ENCODE measurements at places on chromosomes 7 and 10. TPM values are rescaled to one million over a fixed set of nuclear protein-coding genes. Genes with fewer than 3 reads are reported as not detected.

Gene COL13A1
- 1.0 TPM for total RNA-seq

Gene SMNDC1
- 27.6 TPM for total RNA-seq

Gene ANKRD30A
- total RNA-seq = not detected

Gene PDE6C
- total RNA-seq = not detected

Gene CYP3A7
- not detected for total RNA-seq

Gene C10orf105
- total RNA-seq = 0.05 TPM

Gene TSPAN13
- total RNA-seq = 16.7 TPM

Gene CDK13
- 22.6 TPM for total RNA-seq

GRCh38 chr7:52547308-52547910 is 488.0 kb upstream of the POM121L12 start:
- DNase-seq = no peak

GRCh38 chr10:98921316-98921715 is 314.3 kb downstream of the HPSE2 start:
- DNase-seq = no peak

GRCh38 chr7:43535810-43536585 is 46.9 kb upstream of the STK17A start:
- DNase-seq = no peak

- DNase-seq = peak; percentile 92
Observed at GRCh38 chr10:12348870-12349628, at the start of gene CAMK1D. Gene CAMK1D, plus strand, starts transcription at chr10:12349547.

GRCh38 chr7:16171928-16172327 is 249.4 kb downstream of the CRPPA start:
- no peak for DNase-seq

GRCh38 chr10:5840314-5841307 is 27.4 kb upstream of the GDI2 start:
- DNase-seq = no peak

GRCh38 chr10:49379596-49380410 is 16.1 kb downstream of the DRGX start:
- peak; percentile 72 for DNase-seq

GRCh38 chr10:133396035-133396624 is 2.2 kb downstream of the MTG1 start:
- no peak for DNase-seq

- no peak for DNase-seq
Observed at GRCh38 chr7:4052130-4052529, 630.0 kb upstream of the FOXK1 start.

- DNase-seq = no peak
Observed at GRCh38 chr10:19683356-19683755, 132.9 kb upstream of the PLXDC2 start.

DNA sequence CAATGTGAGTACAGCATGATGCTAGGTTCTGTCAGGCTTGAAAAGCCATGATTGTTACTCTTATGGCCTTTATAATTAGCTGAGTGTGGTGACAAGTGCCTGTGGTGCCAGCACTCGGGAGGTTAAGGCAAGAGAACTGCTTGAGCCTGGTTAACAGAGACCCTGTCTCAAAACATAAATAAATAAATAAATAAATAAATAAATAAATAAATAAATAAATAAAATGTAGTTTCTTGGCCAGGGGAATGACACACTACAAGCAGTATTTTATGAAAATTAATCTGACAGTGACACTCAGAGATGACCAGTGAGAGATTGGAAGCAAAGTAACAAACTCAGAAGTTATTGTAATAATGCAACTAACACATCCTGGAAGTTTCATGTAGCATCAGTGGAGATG is 2.3 kb upstream of the MORN4 start:
- DNase-seq = no peak

GRCh38 chr7:22851145-22851544 is 28.5 kb upstream of the TOMM7 start:
- DNase-seq = no peak

GRCh38 chr7:82690929-82691328 is 247.4 kb upstream of the CACNA2D1 start:
- DNase-seq = no peak

DNA sequence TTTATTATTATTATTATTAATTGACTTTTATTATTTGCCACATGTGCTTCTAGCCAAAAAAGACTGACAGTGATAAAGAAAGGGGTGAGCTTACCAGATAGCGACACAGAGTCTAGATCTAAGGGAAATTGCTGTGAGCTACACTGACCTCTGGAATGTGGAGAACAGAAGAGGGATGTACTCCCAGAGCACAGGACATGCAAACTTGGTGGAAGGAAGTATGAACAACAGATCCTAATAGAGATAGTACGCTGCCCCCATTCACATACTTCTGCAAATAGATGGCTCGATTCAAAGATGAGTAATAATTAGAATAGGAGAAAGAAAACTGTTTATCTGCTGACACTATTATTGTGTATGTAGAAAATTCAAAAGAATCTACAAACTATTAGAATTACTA is 109.3 kb upstream of the HPS1 start:
- no peak for DNase-seq

DNA sequence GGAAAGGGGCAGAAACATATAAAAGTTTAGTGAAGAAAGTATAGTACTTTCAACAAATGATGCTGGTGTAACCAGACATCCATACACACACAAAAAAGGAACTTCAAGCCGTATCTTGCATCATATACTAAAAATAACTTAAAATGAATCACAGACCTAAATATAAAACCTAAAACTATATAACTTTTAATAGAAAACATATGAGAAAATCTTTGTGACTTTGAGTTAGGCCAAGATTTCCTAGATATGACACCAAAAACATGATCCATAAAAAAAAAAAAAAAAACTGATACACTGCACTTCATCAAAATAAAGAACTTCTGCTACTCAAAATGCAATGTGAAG is 40.9 kb downstream of the NUDCD3 start:
- DNase-seq = no peak

- DNase-seq = no peak
Observed at GRCh38 chr7:70712942-70713341, 419.0 kb upstream of the GALNT17 start.

DNA sequence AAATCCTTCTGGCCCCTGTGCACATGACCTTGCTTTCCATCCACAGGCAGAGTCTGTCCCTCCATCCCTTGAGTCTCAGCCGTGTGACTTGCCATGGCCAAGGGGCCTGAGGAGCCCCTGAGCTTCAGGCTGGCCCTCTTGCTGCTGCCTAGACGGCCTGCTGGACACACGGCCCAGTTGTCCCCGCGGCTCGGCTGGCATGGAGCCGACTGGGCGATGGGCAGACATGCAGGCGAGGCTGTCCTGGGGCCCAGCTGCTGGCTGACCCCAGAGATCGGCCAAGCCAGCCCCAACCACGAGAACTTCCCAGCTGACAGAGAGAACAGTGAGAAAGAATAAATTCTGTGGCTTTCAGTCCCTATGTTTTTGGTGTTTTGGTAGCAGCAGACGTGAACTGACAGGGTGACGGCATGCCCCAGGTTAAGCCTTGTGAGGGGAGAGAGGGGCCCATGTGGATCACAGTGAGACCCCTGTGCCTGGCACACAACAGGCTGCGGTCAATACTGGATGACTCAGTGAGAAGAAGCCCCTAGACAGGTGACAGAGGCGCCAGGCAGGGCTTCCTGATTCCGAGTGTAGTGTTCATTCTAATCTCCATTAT is 11.7 kb downstream of the PRKAG2 start:
- DNase-seq = peak; percentile 70

DNA sequence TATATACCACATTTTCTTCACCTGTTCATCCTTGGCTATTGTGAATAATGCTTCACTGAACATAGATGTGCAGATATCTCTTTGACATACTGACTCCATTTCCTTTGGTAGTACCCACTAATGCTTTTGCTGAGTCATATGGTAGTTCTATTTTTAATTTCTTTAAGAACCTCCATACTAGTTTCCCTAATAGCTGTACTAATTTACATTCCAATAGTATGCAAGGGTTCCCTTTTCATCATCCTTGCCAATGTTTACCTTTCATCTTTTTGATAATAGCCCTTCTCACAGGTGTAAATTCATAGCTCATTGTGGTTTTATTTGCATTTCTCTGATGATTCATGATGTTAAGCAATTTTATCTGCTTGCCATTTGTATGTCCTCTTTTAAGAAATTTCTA is 159.9 kb downstream of the CALCR start:
- no peak for DNase-seq

- DNase-seq = no peak
Observed at GRCh38 chr7:27424231-27424630, 181.6 kb downstream of the EVX1 start.

DNA sequence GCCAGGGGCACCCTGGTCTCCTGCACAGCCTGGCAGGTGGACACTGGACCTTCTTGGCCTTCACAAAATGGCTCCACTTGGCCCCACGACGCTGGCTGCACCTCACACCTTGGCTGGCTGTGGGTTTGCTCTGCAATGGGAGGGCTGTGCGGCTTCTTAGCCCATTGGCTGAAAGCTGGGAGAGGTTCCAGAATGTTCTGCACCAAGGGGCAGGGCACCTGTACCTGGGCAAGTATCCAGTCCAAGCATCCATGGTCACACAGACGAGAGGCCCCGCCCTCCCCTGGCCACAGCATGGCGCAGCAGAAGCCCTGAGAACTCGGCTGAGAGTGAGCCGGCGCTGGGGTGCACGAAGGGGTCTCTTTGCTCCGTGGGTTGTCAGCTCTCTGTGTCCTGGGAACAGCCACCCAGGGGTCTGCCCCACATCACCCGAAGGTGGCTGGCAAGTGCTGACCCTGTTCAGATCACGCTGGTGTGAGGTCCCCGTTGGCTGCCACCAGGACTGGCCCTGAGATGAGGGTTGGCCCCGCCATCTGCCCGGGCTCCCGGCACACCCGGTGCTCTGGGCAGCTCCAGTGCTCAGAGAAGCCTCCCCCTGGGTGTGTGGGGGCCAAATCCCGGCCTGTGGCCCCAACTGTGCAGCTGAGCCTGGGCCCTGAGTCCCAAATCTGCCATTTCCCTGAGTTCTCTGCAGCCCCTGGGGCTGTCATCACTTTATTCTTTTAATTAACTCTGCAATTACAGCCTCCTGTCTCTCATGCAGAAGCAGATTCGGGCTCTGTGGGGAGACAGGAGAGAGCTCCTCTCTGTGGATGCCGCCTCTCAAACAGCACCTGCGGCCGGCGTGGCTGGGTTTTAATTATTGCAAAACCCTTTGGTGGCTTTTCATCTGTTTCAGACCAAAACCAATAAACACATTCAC is 19.4 kb upstream of the ADGRA1 start:
- no peak for DNase-seq
